ENCODE measurements at places on chromosomes 5 and 9.

DNA sequence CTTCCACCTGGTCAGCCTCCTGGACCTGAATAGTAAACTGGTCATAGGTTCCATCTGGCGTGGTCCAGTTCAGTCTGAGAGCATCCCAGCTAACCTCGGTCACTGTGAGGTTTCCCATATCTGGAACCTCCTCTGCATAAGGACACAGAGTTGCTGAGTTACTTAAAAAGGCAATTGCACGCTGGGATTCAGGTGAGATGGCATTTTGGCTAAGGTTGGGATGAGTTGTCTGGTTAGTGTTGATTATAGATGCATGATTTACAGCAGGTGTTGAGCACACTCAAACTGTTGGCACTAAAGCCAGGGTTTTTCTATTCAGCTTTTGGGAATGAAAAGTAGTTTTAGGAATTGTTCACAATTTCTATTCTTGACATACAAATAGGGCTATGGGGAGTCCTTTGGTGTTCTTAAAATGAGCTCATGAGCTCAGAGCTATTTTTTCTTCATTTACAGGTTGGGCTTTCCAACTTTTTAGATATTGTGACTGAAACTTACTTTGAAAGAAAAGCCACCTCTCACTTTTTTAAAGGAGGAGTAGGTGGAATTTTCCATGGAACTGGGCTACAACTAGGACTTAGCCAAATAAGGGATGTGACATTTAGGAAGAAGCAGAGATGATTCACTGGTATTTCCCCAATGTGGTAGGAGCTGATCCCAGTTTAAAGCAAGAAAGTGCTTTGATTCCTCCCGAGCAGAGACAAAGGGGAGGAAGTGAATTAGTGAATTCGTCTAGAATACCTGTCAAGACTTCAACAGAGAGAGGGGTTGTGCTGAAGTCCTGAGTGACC is 54.7 kb downstream of the TNC start:
- DNase-seq, result no peak

- DNase-seq, result no peak
Measured at GRCh38 chr5:170746075-170746960, 37.2 kb upstream of the GABRP start.

DNA sequence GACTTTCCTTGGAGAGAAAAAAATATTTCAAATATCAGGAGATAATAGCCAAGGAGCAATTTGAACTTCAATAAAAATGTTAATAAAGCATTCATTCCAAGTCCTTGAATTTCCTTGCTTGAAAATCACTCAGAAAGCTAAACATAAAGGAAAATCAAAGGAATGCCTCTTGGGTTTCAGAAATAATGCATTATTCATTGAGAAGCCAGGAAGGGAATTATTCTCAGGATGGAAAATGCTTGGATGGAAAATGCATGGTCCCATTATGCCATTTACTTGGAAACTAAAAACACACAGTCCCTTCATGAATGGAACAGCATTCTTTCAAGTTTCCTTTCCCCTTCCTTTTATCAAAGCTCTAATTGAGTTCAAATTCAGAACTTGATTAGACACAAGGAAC is 160.9 kb downstream of the LPAR1 start:
- no peak for DNase-seq

GRCh38 chr5:167725264-167725663 is 566.2 kb upstream of the WWC1 start:
- no peak for DNase-seq

DNA sequence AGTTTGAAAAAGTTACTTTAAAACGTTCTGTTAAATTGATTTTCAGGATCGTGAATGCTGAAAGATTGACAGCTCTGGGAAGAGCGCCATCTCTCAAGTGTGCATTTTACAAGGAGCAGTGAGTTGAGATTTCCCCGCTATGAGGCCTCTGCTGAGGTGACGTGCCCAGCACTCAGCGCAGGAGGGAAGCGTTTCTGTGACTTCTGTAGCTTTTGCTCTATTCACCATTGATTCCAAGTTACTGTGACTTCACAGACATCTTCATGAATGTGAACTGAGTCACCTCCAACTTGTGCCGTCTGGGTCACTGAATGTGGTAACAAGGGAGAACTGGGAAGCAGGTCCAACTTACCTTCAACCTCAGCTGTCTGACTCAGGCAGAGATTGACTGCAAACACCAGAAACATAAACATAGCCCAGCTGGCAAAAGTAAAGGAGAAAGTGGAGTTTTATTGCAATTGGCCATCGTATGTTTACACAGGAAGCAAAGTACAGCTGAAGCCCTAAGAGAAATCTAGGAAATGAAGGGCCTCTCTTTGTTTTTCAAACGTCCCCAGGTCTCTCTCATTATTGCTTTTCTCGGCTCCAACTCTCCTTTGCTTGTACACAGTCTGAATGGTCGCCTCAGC is 428.8 kb upstream of the CLINT1 start:
- no peak for DNase-seq

DNA sequence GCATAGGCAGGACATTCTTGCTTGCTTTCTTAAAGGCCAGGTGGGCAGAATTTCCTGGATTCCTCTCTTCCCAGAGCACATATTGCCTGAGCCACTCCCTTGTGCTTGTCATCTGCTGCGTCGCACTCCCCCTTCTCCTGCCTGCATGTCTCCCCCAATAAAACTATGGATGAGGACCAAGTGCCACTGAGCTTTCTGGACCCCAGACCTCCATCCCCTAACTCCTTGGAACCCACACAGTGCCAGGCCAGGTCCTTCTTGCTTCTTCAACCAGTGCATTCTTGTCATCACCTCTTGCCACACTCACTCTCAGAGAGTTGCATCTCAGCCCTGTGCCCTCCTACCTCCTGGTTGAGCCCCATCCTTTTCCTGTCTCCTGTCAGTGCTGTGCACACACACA is 157.9 kb upstream of the PANK3 start:
- DNase-seq, result no peak

- DNase-seq, result peak; percentile 9
Measured at GRCh38 chr9:16726718-16727451, 143.6 kb downstream of the BNC2 start.
